Activated CD4-positive, alpha-beta T cell treated with anti-CD3 and anti-CD28 coated beads, Interleukin-10, Interleukin-2, amounts not matched to agents 100 ng/mL and 50 ng/mL, durations not matched to agents 16 hours and 8 hours (primary cell): ENCODE measurements at places on chromosomes 5 and 9.

GRCh38 chr5:83802686-83803085 lies 82.0 kb upstream of the HAPLN1 start:
- DNase-seq = no peak

DNA sequence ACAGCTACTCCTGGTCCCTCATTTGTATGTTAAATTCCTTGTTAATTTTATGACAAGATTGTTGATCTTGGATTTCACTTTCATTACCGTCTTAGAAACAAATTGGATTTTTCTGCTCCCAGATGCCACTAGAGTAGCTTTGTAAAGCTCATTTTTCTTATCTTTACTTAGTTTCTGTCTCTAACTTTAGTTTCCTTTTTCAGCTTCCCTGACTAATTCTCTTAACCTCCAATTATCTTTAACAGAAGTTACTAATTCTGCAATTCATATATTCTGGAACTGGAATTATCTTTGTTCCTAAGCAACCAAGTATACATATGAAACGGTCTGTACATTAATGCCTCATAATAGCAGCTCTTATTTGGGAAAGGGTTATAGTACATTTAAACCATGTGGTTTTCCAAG lies 16.7 kb downstream of the ITGA1 start:
- no peak for DNase-seq

DNA sequence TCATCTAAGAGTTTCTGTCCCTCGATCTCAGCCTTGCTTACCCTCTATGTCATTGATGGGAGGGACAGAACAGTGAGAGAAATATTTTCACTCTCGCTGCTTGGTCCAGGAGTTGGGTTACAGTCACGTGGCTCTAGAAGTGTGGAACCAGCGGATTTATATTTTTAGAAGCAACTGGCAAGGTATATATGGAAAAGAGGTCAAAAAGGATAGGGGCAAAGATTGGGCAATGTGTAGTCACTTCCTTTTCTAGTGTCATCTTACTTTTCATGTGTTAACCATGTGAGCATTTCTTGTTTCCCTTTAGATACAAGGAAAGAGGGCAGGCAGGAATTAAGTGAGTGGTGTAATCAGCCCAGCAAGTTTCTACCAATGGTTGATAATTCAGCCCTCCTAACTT lies 111.5 kb upstream of the ZNF366 start:
- no peak for DNase-seq

- DNase-seq = no peak
These were observed 15.8 kb upstream of the RNU6ATAC start for GRCh38 chr9:134179918-134180785.

DNA sequence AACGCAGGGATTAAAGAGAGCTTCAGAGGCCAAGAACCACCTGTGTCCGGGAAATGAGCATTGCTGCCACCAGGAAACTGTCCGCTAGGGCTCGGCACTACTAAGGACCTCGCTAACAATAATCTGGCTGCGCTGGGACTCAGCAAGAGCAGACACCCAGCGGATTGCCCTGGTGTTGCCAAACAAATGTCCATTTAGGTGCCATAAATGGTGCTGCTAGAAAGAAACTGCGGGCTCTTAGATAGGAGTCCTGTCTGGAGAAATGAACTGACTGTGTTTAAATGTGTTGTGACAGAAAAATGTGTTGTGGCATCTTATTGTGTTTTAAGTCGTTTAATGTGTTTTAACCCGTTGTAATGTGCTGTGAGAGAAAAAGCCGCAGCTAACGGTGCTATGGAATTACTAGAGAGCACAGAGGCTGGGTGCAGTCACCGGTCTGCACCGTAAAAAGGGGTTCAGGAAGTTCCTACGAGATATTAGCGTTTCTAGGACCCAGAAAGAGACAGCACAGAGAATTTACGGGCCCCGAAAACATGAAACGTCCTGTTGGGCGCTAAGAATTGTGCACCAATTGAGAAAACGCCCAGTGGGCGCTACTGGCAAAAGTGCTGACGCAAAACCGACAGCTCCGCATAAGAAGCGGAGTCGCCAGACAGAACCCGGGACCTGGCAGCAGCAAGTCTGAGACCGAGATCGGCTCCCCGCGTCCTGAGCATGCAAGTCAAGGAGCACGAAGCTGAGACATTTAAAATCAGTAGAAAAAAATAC lies 90.6 kb downstream of the ANXA2R start:
- peak; percentile 77 for DNase-seq

GRCh38 chr9:121718084-121718483 lies 66.7 kb downstream of the DAB2IP start:
- no peak for DNase-seq

DNA sequence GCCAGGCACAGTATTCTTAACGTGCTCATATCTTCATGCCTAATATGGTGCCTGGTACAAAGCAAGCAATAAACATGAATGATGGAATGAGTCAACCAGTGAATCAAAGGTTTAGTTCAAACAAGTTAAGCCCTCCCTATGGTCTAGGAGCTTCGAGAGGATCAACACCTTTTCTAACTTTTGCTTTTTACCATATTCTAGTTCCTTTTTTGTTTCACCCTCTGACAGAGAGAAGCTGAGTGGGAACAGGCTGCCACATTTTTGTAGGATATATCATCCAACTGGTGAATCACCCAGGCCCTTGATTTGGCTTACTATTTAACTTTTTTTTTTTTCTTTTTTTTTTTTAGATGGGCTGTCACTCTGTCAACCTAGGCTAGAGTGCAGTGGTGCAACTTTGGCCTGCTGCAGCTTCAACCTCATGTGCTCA lies 39.3 kb upstream of the TNC start:
- no peak for DNase-seq

DNA sequence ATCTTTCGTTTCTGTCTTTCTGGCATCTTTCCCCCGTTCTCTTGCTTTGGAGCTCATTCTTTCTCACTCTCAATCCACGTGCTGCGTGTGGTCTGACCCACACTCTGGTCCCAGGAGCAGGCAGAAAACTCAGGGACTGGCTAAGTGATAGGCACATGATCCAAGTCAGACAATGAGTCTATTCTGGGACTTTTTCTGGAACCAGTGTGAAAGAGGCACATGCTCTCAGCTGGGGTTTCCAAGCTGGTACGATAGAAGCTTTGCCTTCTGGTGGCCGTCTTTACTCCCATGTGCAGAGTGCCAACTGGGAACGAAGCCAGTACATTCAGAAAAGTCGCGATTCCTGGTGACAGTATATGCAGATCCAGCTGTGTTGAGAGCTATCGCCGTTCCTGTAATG lies 94.4 kb downstream of the PDZD2 start:
- no peak for DNase-seq

GRCh38 chr5:164235300-164235891 lies 730.0 kb downstream of the MAT2B start:
- DNase-seq = no peak

DNA sequence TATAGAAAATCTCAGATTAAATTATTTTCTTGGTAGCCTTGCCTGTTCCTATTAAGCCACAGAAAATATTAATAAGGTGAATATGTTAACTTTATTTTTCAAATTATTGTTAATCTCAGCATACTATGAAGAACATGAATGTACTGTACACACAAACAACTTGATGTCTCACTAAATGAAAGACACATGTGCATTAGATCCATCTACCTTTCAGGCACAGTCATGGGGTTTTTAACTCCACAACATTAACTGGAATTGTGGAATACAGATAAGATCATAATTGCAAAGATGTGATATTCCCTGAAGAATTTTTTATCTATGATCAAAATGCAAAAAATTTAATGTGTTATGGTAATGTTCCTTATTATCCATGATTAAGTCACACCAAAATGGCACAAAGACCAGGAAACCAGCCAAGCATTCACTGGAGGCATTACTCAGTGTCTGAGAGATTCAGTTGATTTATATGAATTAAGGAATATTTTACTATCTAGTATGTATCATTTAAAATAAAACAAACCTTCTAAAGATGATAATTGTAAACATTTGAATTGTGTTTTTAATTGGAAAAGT lies 150.0 kb upstream of the VCAN start:
- DNase-seq = no peak

DNA sequence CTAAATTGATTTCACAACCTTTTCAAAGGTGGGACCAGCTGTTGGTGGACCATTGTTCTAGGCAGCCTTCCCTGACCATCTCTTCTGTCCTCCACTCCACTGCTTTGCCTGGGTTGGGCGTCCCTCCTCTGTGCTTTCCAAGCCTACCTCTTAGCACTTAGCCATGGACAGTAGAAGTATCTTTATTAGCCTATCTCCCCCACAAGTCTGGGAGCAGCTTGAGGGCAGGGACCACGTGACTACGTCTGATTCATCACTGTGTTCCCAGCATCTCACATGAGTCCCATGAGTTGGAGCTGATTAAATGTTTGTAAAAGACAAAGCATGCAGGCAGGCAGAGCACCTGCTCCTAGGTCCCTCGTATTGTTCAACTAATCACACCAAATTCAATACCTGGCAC lies 20.9 kb downstream of the MORN5 start:
- no peak for DNase-seq

- no peak for DNase-seq
These were observed 33.8 kb downstream of the TSTD2 start for GRCh38 chr9:97599314-97599846.

- DNase-seq = no peak
These were observed 557 bp upstream of the IL3 start for GRCh38 chr5:132059696-132060500.

GRCh38 chr9:101119206-101119819 lies 90.8 kb downstream of the PLPPR1 start:
- peak; percentile 37 for DNase-seq

DNA sequence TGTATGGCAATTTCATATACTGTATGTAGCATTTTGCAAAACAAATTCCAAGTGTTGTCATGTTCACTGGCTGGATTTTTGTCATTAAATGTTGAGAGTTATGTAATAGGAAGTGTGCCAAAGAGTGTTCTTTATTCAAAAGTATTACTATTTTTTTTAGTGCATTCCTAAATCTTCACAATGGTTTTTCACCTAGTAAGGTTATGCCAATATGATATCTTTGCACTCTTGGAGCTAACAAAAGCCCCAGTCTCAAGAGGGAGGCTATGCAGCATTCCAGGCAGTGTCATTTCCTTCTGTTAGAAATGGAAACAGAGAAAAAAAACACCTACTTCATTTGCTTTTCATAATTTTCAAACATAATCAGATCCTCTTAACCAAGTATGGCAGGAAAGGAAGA lies 5.1 kb upstream of the SSBP2 start:
- no peak for DNase-seq

DNA sequence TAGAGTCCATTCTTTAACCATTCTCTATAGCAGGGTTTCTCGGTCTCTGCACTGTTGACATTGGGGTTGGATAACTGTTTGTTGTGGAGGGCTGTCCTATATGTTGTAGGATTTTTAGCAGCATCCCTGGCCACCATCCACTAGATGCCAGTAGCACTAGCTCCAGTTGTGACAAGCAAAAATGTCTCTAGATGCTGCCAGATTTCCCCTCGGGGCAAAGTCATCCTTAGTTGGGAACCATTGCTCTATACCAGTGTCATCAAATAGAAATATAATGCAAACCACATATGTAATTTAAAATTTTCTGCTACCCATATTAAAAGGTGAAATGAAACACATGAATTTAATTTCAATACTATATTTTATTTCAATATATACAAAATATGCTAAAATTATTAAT lies 2.9 kb downstream of the TTC23L start:
- DNase-seq = no peak
